ENCODE measurements at places on chromosomes 13 and 19.

GRCh38 chr19:9917321-9917720 lies 19.0 kb downstream of the OLFM2 start:
- no peak for DNase-seq

- no peak for DNase-seq
Measured at GRCh38 chr13:40159736-40160135, 504.3 kb downstream of the COG6 start.

GRCh38 chr13:24709186-24709913 lies 29.1 kb downstream of the ATP12A start:
- no peak for DNase-seq

DNA sequence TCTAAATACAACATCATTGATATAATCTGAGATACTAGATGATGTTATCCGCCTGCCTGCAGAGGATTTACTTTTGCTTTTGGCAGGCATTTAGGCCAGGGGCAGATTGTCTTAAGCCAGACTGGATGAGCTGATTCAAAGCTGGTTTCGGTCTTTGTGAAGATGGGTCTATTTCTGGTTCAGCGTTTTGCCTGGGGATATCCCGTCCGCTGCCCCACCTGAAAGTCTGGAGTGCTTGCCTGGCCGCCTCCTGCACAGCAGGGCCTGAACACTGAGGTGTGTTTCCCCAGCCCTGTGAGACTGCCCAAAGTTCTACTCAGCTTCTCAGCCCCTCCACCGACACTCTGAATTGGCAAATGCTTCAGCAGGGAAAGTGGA lies 149.7 kb downstream of the KATNAL1 start:
- DNase-seq: no peak

DNA sequence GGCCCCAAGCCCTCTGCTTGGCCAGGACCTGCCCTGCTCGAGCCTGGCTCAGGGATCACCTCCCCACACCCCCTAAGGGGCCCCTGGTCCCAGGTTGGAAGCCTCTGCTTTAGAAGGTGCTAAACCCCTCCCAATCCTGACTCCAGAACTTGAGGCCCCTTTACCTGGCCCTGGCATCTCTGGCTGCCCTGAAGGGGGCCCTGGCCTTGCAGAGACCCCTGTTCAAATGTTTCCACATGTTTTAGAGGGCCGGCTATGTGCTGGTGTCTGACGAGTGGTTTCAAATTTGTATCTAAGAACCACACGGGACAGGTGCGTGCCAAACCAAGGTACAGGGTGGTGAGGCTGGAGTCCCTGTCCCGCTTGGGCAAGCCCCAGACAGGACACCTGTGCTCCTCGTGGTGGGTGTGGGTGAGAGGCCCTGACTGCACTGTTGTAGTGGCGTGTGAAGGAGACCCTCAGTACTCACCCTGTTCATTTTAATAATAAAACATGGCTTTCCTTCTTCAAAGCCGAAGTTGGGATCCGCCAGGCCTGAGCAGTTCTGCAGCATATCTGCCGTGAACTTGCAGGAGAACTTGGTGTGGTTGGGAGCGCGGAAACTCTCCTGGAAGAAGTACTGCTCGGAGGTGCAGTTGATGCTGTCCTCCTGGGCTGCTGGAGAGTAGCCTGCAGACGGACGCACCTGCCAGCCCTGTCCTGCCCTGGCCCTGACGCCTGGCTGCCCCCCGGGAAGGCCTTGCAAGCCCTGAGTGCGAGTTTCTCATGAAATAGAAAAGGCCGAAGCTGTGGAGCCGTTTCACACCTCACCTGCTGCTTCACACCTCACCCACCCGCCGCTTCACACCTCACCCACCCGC lies 5.4 kb downstream of the ATP4B start:
- no peak for DNase-seq

DNA sequence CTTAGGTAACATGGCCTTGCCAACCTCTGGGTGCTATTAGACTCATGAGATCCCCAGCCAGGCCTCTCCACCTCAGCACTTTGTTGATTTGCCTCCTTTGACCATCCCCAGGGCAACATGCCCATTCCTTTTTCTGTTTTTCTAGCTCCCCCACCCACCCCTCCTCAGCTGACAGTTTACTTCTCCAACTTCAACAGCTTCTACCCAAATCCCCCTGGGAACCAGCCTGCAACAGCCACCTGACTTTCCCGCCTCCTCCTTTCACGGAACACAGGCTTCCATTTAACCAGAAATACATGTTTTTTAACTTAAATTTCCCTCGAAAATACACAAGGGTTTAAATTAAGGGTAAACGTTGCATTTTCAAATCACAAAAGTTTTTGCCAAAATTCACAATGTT lies 117.3 kb downstream of the DLEU7 start:
- DNase-seq: no peak

- no peak for DNase-seq
Measured at GRCh38 chr19:13002166-13002898, 7.1 kb downstream of the NFIX start.

DNA sequence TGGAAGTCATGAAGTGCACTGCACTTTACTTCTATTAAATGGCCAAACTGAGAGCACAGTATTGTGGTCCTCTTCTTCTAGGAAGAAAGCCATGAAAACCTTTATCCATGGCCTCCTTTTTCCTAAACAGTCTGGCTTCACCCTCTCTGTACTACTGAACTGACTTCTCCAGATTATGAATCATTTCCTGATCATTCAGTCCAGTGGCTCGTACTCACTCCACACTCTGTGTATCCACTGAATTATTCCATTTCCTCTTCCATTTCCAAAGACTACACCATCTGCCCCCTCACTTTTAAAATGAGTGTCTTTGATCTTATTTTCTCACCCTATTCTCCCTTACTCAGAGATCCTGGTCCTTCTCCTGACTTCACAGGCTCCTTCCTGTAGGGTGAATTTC lies 29.7 kb upstream of the FREM2 start:
- DNase-seq: no peak

GRCh38 chr13:33087790-33088189 lies 71.6 kb downstream of the KL start:
- no peak for DNase-seq

DNA sequence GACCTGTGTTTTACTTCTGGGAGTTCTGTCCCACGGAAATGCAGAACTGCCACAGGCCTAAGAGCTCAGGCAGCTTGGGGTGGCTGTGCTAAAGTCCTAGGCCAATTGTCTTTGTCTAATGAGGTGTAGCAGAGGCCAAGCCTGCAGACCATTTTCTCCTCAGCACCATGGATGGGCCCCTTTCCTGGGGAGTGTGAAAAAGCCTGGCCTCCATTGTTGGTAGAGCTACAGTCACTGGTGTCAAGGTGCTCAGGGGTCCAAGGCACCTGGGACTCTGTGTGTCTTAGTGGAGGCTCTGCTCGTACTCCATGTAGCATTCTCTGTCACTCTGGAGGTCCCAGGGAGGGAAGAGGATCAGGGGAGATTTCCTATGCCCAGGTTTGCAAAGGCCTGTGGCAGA lies 329.6 kb downstream of the SLITRK5 start:
- no peak for DNase-seq

DNA sequence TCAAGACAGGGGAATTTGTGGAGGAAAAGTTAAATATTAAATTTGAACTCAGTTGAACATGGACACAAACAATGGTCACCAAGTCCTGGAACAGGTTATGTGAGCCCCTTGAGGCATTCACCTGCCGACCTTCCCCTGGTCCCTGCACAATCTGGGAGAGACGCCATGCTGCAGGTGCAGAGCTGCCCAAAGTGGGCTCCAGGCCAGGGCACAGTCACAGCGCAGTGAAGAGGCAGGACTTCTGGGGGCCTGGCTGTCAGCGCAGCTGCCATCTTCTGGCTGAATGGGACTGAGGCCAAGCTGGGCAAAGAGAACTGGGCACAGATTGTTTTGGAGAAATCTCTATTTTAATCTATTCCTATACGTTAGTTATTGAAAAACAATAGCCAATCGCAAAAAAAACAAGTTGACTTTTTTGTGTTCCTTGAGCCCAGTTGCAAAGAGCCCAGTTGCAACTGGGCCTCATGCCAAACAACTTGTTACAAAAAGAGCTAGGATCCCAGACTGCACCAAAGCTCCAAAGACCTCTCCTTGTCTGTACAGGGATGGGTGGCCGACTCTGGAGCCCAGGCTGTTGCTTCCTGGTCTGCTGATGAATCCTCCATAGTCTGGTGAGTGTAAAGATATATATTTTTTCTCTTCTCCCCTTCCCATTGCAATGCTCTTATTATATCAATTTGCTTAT lies 1.2 kb upstream of the ZNF626 start:
- no peak for DNase-seq

DNA sequence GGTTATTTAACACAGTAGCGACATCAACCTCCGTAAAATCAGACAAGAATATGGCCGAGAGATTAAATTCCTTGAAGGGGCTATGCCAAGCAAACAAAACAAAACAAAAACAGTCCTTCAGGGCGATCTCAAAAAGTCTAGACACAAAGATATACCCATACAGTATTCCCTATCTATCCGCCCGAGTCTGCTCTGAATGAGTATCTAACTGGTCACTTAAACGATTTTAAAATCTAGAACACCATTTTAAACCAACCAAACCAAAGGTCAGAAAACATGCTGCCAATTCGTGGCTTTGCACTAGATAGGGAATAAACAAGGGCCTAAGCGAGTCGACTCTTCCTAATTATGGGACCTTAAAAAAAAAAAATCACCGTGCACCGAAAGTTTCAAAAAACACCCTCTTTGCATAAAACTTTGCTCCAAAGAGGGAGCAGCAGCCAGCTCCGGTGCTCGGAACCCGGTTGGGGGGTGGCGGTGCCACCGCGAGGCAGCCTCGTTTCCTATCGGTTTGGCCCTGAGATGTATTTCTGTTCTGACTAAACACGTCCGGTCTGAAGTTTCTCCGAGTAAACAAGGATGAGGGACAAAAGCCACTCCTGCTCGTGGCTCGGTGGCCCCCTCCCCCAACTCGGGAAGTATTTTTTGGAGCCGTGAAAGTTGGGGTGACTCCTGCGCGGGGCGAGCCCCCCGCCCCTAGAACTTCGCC lies 1.8 kb downstream of the HMGB1 start:
- DNase-seq: no peak

DNA sequence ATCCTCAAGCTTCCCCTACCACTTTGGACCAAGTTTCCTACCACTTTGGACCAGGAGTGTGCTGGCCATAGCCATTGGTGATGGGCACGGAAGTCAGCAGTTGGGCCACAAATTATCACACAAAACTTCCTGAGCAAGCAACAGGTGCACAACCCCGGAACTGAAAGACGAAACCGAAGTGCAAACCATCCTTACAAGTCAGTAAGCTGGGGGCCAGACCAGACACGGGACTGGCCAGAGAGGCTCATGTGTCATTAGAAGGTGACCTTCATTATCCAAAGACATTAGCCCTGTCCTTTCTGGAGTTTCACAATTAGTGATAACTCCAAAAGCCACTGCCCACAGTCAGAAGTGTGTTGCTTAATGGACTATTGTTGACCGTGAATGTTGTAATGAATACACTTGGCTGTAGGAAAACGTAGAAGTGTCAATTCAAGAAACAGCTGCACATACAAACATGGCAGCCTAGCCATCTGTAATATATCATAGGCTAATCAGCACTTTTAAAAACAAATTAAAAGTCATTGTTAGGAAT lies 244.1 kb upstream of the IRS2 start:
- no peak for DNase-seq

DNA sequence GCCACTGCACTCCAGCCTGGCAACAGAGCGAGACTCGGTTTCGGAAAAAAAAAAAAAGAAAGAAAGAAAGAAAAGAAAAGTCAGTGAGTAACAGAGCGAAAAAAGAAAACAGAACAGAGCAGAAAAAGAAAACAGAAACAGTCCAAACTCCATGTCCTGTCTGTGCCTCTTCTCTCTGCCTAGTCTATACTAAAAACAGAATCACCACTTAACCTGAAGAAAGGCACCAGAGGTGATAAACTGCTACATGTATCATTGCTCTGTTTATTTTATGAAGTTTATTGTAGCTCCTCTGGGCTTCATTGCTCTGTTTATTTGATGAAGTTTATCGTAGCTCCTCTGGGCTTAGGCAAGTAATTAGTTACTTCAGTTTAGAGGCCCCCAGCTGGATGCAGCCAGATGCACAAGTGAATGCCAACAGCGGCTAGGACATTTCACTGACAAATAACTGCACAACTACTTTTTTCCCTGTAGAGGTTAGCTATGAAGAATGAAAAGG lies 39.2 kb downstream of the TBC1D4 start:
- no peak for DNase-seq

DNA sequence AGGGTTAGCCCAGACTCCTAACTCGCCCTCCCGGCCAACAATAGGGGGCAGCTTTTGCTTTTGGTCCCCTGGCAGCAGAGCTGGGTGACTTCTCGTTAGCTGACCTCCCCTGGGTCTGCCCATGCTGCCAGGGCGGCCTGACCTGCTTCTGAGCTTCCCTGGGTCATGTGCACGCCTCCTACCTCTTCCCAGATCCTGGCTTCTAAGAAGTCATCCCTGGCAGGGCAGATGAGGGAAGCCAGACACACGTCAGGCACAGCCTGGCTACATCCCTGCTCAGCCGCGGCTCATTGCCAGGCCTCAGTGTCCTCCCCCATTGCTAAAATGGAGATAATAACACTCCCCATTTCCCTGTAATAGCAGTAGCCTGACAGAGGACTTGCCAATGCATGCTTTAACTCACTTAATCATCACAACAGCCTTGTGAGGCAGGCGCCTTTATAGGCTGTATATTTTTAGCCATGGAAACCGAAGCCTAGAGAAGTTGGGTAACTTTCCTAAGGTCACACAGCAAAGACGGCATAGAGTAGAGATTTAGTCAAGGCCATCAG lies 2.1 kb downstream of the KCNK6 start:
- no peak for DNase-seq

- DNase-seq: no peak
Measured at GRCh38 chr13:27293873-27294515, 23.4 kb downstream of the RASL11A start.

GRCh38 chr13:25687471-25688225 lies 315.9 kb downstream of the ATP8A2 start:
- DNase-seq: no peak

GRCh38 chr13:99374994-99375737 lies 68.0 kb upstream of the GPR183 start:
- no peak for DNase-seq

DNA sequence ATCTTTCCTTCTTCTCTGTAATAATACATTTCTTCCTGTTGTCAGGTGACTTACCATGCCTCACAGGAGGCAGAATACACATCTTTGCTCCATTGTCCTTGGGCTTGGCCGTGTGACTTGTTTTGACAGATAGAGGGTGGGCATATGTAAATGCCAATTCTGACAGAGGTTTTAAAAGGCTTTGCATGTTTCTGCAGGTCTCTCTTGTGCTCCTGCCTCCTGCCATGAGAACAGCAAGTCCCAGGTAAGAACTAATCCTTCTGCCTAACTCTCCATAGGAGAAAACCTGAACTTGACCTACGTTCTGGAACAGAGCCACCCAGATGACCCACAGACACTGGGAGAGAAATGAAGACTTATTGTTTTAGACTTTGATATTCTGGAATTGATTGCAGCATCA lies 88.7 kb upstream of the TNFSF11 start:
- DNase-seq: no peak

- no peak for DNase-seq
Measured at GRCh38 chr13:24097064-24097463, 63.5 kb upstream of the SPATA13 start.

- no peak for DNase-seq
Measured at GRCh38 chr19:51108805-51109146, 567 bp upstream of the CTU1 start.
